SJCRH30 (cell line): ENCODE measurements at places on chromosomes 2 and 18.

DNA sequence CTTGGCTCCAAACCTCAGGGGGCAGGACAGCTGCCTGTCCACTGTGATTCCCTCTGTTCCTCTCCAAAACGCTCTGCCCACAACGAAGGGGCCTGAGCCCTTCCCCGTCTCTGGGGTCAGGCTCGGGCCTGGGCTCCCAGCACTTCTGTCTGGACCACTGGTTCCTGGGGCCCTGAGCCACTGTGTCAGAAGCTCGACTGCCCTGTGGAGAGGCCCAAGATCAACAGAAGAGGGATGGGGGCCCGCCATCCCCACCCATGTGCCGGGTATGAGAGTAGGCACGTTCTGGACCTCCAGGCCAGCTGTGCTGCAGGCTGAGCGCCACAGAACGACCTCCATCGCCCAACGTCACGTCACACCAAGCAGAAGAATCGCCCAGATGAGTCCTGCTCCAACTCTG lies 119.9 kb upstream of the HS6ST1 start:
- no peak for DNase-seq

- peak; percentile 55 for DNase-seq
These were observed 594.9 kb upstream of the ID2 start for GRCh38 chr2:8086796-8087479.

GRCh38 chr18:59047321-59048047 lies 92.2 kb upstream of the SEC11C start:
- DNase-seq: no peak

DNA sequence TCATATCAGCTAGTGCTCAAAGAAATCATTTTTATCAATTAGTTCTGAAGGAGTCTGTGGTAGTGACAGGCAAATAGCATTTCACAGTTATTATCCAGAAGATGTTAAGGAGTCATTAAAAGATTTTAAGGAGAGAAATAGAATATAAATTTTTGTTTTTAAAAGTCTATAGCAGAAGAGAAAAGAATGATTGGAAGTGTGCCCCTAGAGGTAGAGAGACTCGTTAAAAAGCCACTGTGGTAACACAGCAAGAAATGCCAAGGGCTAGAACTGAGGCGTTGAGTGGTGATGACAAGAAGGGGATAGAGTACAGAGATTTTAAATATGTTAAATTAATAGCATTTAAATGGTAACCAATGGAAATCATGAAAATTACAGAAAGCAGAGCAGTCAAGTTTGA lies 78.3 kb downstream of the VWC2L start:
- no peak for DNase-seq

DNA sequence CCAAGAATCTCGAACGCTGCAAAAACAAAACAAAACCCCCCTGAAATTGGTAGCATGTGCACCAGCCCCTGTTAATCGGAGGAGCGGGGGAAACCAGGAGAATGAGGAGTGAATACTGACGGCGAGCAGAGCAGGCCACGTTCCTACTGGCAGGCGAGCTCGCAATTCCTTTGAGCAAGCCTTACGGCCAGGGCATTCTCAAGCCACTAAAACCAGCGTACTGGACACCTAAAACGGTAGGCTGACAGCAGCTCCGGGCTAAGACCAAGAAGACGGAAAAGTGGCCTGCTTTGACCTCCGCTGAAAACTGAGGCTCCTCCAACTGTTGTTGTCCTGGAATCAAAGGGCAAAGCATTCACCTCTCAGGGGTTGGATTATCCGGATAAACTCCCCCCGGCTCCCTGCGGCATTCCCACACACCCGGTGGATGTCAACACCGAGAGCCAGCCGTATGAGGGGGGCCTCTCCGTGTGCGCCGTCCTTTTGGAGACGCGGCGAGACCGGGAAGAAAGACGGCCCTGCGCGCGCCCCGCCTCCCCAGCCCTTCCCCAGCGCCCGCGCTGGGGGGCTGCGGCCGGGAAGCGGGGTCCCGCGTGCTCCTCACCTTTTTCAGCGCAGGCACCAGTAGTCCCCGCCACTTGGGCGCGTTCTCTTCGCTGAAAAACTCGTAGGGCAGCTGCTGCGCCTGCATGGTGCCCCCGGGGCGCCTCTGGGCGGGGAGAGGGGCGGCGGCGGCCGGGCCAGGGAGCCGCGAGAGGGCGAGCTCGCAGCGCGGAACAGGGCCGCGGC lies 925 bp downstream of the SOS1 start:
- DNase-seq: peak; percentile 77

- no peak for DNase-seq
These were observed 82.7 kb downstream of the MREG start for GRCh38 chr2:215930505-215931253.

GRCh38 chr18:50661013-50661412 lies 101.1 kb downstream of the MAPK4 start:
- no peak for DNase-seq

DNA sequence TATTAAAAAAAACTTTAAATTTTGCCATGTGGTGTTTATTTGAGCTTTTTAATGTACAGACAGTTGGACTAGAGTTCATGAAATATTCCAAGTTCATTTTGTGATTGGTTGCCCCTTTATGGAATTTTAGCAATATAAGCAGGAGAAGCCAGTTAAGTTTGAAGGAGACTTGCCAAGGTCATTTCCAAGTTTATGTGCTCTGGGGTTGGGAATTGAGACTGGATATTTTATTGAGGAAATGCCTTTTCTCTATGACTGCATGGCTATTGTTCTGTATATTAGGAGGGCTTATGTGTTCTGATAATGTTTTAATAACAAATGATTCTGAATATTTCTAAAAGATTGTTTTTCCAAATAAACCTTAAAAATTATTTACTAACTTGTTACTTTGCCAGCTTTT lies 67.0 kb upstream of the TCF4 start:
- no peak for DNase-seq

DNA sequence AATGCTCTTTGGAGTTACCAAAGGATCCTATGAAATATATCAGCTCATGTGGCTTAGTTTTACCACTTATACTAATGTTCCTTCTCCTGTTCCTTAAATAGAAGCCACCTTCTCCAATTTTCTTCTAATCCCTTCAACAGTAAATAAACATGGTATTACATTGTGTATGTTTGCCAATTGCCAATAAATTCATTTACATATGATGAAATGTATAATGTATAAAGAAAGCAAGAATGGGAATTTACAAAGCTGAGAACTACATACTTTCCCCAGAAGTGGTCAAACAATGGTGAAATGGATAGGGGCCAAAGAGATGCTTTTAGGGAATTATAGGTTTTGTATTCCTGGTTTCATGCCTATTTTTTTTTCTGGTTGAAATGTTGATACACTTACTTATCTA lies 894.2 kb upstream of the CRIM1 start:
- DNase-seq: no peak

DNA sequence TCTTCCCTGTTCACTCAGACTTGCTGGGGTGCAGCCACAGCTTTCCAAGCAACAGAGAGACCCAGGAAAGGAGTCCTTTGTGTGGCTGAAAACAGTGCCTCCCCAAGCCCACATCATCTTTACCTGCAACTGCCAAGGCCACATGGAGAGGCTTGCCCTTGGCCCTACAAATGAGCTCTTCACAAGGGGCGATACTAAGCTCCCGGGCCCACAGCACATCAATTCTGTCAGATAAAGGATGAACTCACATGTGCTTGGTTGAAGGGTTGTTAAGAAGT lies 42.3 kb upstream of the SH3RF3 start:
- DNase-seq: no peak

DNA sequence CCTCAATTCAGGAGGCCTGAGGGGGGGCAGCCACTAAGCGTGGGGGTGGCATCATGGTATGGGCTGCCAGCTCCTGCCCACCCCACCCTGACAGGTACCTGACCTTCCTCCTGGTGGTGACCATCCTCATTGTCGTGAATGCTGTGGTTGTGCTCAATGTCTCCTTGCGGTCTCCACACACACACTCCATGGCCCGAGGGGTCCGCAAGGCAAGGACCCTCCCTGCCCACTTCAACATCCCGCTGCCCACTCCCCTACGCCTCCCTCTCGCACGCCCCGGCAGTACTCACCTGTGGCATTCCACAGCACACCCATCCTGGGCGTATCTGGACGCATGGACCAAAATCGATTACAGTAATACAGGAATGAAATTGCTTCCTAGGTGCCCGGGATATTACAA lies 4.0 kb downstream of the CHRNG start:
- DNase-seq: no peak

DNA sequence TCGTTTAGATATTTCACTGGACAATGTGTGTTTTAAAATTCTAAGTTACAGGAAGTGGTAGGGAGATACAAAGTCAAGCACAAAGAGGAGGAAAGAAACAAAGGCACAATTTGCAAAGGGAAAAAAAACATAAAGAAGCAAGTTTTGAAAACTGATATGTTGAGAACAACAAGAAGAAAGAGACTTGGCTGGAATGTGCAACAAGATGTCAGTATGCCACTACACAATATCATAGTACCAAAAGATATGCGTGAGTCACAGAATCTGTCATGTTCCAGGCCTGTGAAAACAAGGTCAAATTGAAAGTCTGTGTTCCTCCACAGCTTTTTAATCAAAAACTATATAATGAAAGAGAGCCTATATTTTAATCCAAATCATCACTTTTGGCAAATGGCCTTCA lies 12.0 kb downstream of the EXOC6B start:
- DNase-seq: no peak

GRCh38 chr2:59690849-59691248 lies 862.6 kb downstream of the BCL11A start:
- DNase-seq: peak; percentile 25

GRCh38 chr2:176317623-176318065 lies 48.4 kb downstream of the MTX2 start:
- no peak for DNase-seq

GRCh38 chr2:100018341-100019193 lies 123.8 kb downstream of the AFF3 start:
- no peak for DNase-seq

DNA sequence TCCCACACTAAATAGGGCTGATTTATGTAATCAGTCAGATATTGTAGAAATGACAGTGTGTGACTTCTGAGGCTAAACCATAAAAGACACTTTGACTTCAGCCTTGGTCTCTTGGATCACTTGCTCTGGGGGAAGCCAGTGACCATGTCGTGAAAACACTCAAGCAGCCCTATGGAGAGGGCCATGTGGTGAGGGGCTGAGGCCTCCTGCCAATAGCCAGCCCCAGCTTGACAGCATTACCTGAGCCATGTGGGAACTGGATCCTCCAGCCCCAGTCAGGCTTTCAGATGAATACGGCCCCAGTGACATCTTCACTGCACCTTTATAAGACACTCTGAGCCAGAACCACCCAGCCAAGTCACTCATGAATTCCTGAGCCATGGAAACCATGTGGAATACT lies 20.8 kb downstream of the TNS1 start:
- DNase-seq: no peak

- no peak for DNase-seq
These were observed 282.3 kb upstream of the EPC2 start for GRCh38 chr2:148362144-148362796.

GRCh38 chr18:48085781-48086487 lies 155.5 kb upstream of the SMAD2 start:
- no peak for DNase-seq

DNA sequence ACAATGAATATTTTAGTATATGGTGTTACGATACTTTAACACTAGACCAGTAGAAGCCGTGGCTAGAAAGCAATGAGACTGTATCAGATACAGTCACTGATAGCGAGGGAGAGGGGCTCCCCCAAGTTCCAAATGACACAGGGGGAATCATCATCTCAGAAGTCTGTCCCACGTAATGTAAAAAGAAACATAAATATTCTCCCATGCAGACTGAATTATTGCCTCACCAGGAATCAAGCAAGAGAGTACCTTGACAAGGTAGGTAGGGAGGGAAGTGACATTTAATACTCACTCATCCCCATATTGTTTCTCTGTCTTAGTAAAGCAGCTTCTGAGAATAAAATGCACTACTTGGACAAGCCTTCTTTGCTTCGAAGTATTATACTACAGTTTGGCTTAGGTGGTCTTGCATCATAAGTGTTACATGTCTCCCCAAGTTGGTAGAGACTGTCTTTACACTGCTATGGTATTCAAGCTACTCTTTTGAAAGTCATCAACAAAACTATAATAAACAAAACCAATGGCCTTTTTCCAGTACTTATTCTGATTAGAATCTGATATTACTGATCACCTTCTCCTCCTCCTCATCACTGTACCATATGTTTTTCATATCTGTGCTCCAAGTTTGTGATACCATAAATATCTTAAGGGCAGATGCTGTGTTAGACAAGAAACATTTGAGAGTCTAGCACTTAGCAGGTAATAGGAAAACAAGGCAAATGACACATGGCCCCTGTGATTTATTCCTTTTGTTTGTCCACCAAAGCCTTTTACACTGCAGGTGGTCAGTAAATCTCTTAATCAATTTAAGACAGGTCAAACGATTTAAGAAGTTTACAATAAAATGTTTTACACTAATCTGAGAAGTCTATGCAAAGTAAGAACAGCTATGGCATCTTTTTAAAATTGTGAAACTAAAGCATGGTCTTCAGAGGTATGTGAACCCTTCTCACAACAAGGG lies 2.7 kb downstream of the LAPTM4A start:
- DNase-seq: no peak

DNA sequence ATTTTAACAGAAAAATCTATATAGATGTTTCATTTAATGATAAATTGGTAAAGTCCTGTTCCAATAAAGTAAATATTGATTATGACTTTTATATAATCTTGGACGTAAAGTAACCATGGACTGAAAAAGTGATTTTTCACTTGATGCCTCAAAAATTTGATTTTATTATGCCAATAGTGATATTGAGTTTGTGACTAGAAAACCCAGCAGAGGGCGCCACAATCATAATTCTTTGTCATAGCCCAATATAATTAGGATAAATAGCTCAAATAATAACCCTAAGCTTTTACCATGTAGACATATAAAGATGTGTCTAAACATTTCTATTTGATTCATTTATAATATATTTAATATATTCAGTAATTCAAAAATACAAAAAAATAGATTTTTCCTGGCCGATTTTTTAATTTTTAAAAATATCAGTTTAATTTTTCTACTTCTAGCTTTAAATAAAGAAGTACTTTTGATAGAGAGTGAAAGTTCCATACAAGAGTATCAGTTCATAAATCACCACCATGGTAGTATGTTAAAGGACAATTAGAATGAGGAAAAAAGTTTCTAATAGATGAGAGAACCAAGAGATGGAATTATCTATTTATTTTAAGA lies 30.7 kb downstream of the CAMKMT start:
- DNase-seq: peak; percentile 86

GRCh38 chr18:69494841-69495240 lies 94.2 kb downstream of the DOK6 start:
- DNase-seq: peak; percentile 9

- DNase-seq: no peak
These were observed 167.0 kb downstream of the BCL11A start for GRCh38 chr2:60386436-60386835.

GRCh38 chr18:60534538-60534937 lies 162.0 kb upstream of the MC4R start:
- peak; percentile 30 for DNase-seq
